ENCODE measurements at places on chromosomes 1 and 21. TPM values are rescaled to one million over a fixed set of nuclear protein-coding genes. Genes with fewer than 3 reads are reported as not detected.

DNA sequence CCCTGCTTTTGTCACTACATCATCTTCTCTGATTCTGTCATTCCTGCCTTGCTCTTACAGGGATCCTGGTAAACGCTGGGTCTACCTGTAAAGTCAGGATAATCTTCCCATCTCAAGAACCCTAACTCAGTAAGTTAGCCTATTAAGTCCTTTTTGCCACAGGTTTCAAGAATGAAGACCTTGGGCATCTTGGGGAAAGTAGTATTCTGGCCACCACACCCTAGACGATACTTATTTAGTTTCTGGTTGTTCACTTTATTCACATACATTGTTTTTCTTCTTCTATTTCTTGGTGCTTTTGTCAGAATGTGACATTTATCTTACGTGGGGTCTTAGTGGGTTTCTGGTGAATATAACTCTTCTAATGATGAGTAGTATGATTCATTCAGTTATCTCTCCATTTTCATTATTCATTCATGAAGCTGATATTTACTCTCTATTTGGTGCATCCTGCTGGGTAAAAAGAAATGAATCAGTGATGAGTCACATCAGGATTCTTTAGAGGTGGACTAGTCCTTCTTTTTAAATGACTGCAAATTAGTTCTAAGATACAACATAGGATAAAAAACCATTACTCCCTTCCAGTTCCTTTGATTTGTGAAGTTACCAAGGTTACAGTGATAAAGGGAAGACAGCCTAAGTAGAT, 514.4 kb upstream of the B3GALT2 start:
- DNase-seq, result no peak
- H3K36me3 ChIP-seq, result no peaks in the 10 kb centered on the region
- H3K4me3 ChIP-seq, result no peak overlapping the region

- H3K4me3 ChIP-seq, result no peak overlapping the region
- no peak overlapping the region for H3K27ac ChIP-seq
- DNase-seq, result peak; percentile 24
- peaks cover 12% of the 10 kb centered on the region for H3K4me1 ChIP-seq
These were observed 5.0 kb downstream of the HAPLN2 start for GRCh38 chr1:156623946-156624813.

- H3K27me3 ChIP-seq, result no peaks in the 10 kb centered on the region
- no peaks in the 10 kb centered on the region for H3K4me1 ChIP-seq
- H3K4me3 ChIP-seq, result no peak overlapping the region
- no peak for DNase-seq
- no peaks in the 10 kb centered on the region for H3K36me3 ChIP-seq
- no peak overlapping the region for H3K27ac ChIP-seq
These were observed 376.7 kb upstream of the ADGRL2 start for GRCh38 chr1:81424061-81424460.

GRCh38 chr1:98181036-98181764, 260.4 kb upstream of the DPYD start:
- no peak overlapping the region for H3K27ac ChIP-seq
- H3K27me3 ChIP-seq, result no peaks in the 10 kb centered on the region
- H3K4me1 ChIP-seq, result no peaks in the 10 kb centered on the region
- no peak overlapping the region for H3K4me3 ChIP-seq
- DNase-seq, result no peak
- H3K36me3 ChIP-seq, result no peaks in the 10 kb centered on the region

- no peak overlapping the region for H3K4me3 ChIP-seq
- no peak for DNase-seq
- peaks cover 6% of the 10 kb centered on the region for H3K4me1 ChIP-seq
- H3K36me3 ChIP-seq, result peaks cover 31% of the 10 kb centered on the region
- no peaks in the 10 kb centered on the region for H3K27me3 ChIP-seq
- H3K27ac ChIP-seq, result no peak overlapping the region
These were observed 71.5 kb downstream of the VPS26C start for GRCh38 chr21:37195610-37196009.

Gene KPRP
- not detected for total RNA-seq

Gene KIF26B
- not detected for total RNA-seq

DNA sequence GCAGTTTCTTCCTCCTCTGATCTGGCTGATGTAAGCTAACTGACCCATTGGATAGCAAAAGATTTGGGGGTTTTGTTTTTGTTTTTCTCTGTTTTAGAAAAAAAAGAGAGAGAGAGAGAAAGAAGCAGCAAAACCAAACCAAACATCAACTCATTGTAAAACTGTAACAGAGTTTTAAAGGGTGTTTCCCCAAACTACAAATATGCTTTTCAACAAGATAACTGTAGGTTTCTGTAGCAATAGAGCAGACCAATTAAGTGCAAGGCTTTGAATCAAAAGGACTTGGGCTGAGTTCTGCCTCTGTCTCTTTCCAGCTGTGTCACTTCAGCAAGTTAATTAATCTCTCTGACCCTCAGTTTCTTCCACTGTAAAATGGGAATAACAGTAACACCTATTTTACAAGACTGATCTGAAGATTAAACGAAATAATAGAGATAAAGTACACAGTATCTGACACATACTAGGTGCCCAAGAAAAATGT, 44.5 kb downstream of the RRAGC start:
- H3K4me1 ChIP-seq, result peaks cover 22% of the 10 kb centered on the region
- no peak for DNase-seq
- H3K27ac ChIP-seq, result no peak overlapping the region
- H3K36me3 ChIP-seq, result no peaks in the 10 kb centered on the region
- peaks cover 74% of the 10 kb centered on the region for H3K27me3 ChIP-seq

DNA sequence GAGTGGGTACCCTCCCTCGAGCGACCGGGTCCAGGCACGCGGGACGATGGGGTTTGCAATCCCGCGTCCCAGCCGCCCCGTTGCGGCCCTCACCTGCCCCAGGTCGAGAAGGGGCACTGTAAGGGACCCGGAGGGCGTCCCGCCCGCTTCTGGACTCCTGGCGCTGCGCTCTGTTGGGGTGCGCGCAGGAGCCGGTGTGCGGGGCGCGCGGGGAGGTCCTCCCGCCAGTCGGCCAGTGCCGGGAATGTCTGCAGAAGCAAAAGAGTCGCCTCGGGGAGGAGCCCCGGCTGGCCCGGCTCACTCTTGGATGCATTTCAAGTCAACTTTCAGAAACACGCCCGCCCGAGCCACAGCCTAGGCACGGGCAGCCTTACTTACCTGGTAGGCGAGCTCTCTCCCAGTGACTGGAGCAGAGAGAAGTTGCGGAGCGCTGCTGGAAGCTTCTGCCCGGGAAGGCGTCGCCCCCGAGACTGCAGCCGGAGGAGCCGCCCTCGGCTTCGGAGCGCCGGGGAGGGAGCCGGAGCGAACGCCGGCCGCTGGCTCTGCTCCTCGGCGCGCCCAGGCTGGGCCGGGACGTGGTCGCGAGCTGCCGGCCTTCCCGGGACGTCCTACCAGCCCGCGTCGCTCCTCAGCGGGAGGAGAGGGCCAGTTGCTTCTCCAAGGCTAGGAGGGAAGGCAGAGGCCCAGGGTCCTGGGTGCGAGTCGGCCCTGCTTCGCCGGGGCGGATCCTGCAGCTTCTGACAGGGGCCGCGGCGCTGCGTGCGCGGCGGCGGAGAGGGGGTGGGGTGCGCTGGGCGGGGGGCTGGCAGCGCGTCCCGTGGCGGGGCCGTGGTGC, at the start of gene LMX1A:
LMX1A (minus strand) TSS at position 739 of the 835 bp plus-strand sequence. CDS start 1,156 bp downstream, outside the sequence.
- H3K27me3 ChIP-seq, result peaks cover 83% of the 10 kb centered on the region
- no peak within 1 kb of the TSS for H3K27ac ChIP-seq
- no peaks in the 10 kb centered on the region for H3K36me3 ChIP-seq
- DNase-seq, result no peak

Gene GRHL3
- total RNA-seq, result not detected

Gene CHML
- total RNA-seq, result 16.3 TPM

DNA sequence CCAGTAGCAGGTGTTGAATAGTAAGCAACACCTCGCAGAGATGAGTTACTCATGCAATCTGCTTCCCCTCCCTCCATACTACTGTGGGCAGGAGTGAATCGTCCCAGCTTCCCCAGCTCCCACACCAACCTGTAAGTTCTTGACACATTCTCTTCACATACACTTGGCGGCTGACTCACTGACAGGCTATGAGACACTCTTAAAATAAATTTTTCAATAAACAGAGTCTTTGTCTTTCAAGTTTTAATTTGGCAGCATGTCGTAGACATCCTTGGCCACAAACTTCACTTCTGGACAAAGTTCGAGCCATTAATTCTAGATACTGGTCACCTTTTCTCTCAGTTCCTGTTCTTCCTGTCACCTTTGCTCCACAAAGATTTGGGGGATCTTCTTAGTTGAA, 290.7 kb downstream of the TM2D1 start:
- DNase-seq, result no peak
- no peak overlapping the region for H3K27ac ChIP-seq
- no peaks in the 10 kb centered on the region for H3K27me3 ChIP-seq
- H3K4me1 ChIP-seq, result no peaks in the 10 kb centered on the region
- no peaks in the 10 kb centered on the region for H3K36me3 ChIP-seq

Gene ESRRG
- not detected for total RNA-seq

DNA sequence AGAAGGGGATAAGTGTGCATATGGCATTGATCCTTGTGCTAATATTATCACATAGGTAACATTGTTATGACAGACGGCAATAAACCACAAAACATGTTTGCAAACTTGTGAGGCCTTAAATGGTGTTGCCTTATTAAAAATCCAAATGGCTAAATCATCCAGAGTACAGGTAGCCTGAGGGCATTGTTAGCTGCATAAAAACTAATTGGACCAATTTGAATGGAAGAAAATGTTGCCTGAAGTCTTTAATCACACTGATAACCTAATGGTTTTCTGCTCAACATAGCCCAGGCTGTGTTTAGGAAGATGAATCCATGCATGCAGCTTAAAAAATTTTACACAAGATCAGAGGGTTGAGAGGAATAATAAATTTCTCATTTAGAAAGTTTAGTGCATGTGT, 19.4 kb upstream of the LRRC53 start:
- no peaks in the 10 kb centered on the region for H3K27me3 ChIP-seq
- no peak for DNase-seq
- no peak overlapping the region for H3K4me3 ChIP-seq
- H3K27ac ChIP-seq, result no peak overlapping the region
- H3K36me3 ChIP-seq, result no peaks in the 10 kb centered on the region

- H3K27ac ChIP-seq, result no peak overlapping the region
- no peaks in the 10 kb centered on the region for H3K36me3 ChIP-seq
- no peak overlapping the region for H3K4me3 ChIP-seq
- no peak for DNase-seq
These were observed 227.7 kb downstream of the SMYD3 start for GRCh38 chr1:246279402-246279801.

DNA sequence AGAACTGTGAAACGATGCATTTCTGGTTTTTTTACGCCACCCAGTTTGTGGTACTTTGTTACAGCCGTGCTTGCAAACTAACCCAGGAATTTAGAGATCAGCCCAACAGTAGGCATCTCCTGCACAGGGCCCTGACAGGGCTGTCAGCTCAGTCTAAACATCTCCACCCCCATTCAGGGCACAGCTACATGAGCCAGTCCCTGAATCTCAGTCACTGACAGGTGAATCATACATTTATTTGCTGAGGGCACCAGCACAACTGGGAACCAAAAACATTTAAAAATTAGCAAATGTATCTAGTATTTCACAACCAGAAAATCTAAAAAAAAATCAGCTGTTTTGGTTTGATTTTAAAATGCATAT, 30.7 kb downstream of the PRDX6 start:
- H3K27me3 ChIP-seq, result peaks cover 3% of the 10 kb centered on the region
- no peak overlapping the region for H3K4me3 ChIP-seq
- DNase-seq, result no peak
- H3K4me1 ChIP-seq, result no peaks in the 10 kb centered on the region
- H3K36me3 ChIP-seq, result no peaks in the 10 kb centered on the region

- H3K36me3 ChIP-seq, result no peaks in the 10 kb centered on the region
- H3K27ac ChIP-seq, result no peak overlapping the region
- no peaks in the 10 kb centered on the region for H3K27me3 ChIP-seq
- H3K4me3 ChIP-seq, result no peak overlapping the region
- H3K4me1 ChIP-seq, result no peaks in the 10 kb centered on the region
- DNase-seq, result no peak
These were observed 19.0 kb downstream of the DAB1 start for GRCh38 chr1:57404884-57405283.

Gene ANKRD65
- total RNA-seq, result not detected

- no peak overlapping the region for H3K27ac ChIP-seq
- no peaks in the 10 kb centered on the region for H3K4me1 ChIP-seq
- H3K36me3 ChIP-seq, result no peaks in the 10 kb centered on the region
- H3K27me3 ChIP-seq, result peaks cover 8% of the 10 kb centered on the region
- no peak for DNase-seq
- H3K4me3 ChIP-seq, result no peak overlapping the region
These were observed 40.2 kb upstream of the SLC35D1 start for GRCh38 chr1:67094191-67094590.

DNA sequence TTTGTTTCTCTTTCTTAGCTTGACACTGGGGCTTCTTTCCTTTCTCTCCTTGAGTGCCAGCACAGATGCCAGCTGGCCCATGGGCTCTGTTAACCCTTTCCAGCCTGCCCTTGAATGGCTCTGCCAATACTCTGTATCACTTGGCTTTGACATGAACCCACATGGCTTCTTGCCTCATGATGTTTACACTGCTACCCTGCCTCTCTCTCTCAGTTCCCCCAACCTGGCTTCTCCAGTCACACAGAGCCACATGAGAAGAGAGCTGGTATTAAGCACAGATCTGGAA, 262.4 kb downstream of the OMA1 start:
- no peaks in the 10 kb centered on the region for H3K4me1 ChIP-seq
- no peak overlapping the region for H3K4me3 ChIP-seq
- H3K27me3 ChIP-seq, result no peaks in the 10 kb centered on the region
- no peak for DNase-seq
- H3K27ac ChIP-seq, result no peak overlapping the region

- H3K4me1 ChIP-seq, result no peaks in the 10 kb centered on the region
- DNase-seq, result no peak
- H3K27me3 ChIP-seq, result peaks cover 40% of the 10 kb centered on the region
- H3K27ac ChIP-seq, result no peak overlapping the region
- H3K36me3 ChIP-seq, result no peaks in the 10 kb centered on the region
These were observed 31.2 kb downstream of the PTPRU start for GRCh38 chr1:29267321-29268070.

DNA sequence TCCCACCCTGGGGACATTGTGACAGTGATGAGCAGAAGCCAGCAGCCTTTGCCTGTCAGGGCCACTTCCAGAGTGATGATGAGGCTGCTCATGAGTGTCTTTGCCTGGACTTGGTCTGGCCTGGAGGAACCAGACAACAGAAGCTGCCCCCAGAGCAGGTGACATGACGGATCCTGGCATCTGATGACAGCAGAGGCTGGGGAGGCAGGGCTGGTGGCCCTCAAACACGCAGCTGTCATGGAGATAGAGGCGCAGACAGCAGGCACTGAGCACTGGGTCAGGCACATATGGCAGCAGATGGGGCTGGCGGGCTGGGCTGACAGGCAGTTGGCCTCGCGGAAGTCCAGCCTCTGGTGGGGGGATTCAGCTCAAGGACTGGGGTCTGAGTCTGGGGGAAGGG, 66.4 kb upstream of the STUM start:
- DNase-seq, result no peak
- no peaks in the 10 kb centered on the region for H3K36me3 ChIP-seq
- H3K27ac ChIP-seq, result no peak overlapping the region
- H3K4me1 ChIP-seq, result peaks cover 7% of the 10 kb centered on the region
- peaks cover 43% of the 10 kb centered on the region for H3K27me3 ChIP-seq

- H3K36me3 ChIP-seq, result peaks cover 2% of the 10 kb centered on the region
- no peak overlapping the region for H3K27ac ChIP-seq
- H3K27me3 ChIP-seq, result no peaks in the 10 kb centered on the region
- no peak for DNase-seq
These were observed 81.4 kb upstream of the PRDX6 start for GRCh38 chr1:173395762-173396161.

Gene HSPA13
- 29.6 TPM for total RNA-seq

- H3K4me3 ChIP-seq, result peak overlapping the region; percentile 50
- H3K36me3 ChIP-seq, result peaks cover 3% of the 10 kb centered on the region
- peaks cover 5% of the 10 kb centered on the region for H3K27me3 ChIP-seq
- peaks cover 23% of the 10 kb centered on the region for H3K4me1 ChIP-seq
These were observed 41.6 kb upstream of the VWA5B1 start for GRCh38 chr1:20248971-20249612.
